ENCODE measurements at places on chromosomes 4 and X. TPM values are rescaled to one million over a fixed set of nuclear protein-coding genes. Genes with fewer than 3 reads are reported as not detected.

Gene AASDH
- 6.0 TPM for polyA plus RNA-seq

Gene CASK
- polyA plus RNA-seq = 15.9 TPM

GRCh38 chr4:11635342-11635741, 206.6 kb upstream of the HS3ST1 start:
- H3K36me3 ChIP-seq = no peaks in the 10 kb centered on the region
- H3K4me1 ChIP-seq = peaks cover 3% of the 10 kb centered on the region
- H3K27ac ChIP-seq = peak overlapping the region; percentile 58
- peak; percentile 67 for DNase-seq
- H3K27me3 ChIP-seq = no peaks in the 10 kb centered on the region
- no peak overlapping the region for H3K4me3 ChIP-seq

DNA sequence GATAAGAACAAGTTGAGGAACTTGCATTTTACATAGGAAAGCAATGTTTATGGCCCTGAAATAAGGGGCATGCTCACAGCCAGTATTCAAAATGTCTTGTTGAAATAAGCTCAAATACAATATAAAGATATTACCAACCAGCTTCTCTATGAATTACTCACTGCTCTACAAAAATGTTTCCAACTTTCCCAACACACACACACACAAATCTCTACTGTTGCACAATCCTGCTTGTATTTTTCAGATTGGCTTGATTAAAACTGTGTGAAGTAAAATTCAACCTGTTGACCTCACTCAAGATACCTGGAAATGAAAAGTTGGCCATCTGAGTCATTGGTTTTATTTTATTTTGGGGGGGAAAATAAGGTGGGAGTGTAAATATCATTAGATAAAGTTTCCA, 128.6 kb downstream of the CHIC2 start:
- H3K27me3 ChIP-seq = no peaks in the 10 kb centered on the region
- no peak for DNase-seq
- H3K4me1 ChIP-seq = no peaks in the 10 kb centered on the region

- no peak overlapping the region for H3K27ac ChIP-seq
- H3K4me3 ChIP-seq = peak overlapping the region; percentile 21
- H3K36me3 ChIP-seq = no peaks in the 10 kb centered on the region
- peak; percentile 36 for DNase-seq
Measured at GRCh38 chrX:1925053-1925481, 310.2 kb downstream of the ASMT start.

DNA sequence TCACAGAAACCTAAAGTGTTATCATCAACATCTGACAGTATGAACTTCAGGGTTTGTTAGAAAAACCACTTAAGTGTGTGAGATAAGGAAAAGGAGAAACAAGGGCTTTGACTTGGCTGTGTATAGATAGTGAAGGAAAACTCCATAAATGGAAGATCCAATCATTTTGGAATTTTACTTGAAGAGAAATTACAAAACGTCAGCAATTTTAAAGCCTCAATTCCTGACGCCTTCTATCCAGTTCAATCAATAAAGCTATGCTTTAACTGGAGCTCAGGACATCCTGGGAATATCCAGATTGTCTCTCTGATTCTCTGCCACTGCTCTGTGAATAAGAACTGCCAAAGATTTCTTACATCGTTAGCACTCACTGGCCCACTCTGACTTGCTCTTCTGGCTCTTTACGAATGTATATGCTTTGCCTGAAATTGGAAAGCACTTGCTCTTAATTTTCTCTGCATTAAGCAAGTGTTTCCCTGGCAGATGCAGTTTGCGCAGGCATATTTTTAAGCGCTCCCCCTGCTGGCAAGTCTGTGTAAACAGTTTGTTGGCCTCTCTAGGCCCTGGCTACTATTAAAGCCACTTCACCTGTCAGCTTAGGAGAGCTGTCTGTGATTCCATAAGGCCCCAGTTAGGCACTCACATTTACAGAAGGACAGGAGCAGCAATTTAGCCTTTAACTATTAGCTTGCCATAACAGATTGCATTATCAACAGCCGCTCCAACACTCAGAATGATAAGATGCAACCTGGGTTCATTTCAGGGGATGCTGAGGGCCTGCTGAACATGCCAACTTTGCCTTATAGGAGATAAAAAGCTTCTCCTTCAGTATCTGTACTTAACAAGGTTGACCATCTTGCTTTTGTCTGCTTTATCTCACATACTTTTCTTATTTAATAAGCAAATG, 251.4 kb upstream of the DDX53 start:
- no peaks in the 10 kb centered on the region for H3K36me3 ChIP-seq
- H3K27me3 ChIP-seq = no peaks in the 10 kb centered on the region
- no peak overlapping the region for H3K4me3 ChIP-seq
- no peak for DNase-seq
- H3K27ac ChIP-seq = no peak overlapping the region
- H3K4me1 ChIP-seq = no peaks in the 10 kb centered on the region

DNA sequence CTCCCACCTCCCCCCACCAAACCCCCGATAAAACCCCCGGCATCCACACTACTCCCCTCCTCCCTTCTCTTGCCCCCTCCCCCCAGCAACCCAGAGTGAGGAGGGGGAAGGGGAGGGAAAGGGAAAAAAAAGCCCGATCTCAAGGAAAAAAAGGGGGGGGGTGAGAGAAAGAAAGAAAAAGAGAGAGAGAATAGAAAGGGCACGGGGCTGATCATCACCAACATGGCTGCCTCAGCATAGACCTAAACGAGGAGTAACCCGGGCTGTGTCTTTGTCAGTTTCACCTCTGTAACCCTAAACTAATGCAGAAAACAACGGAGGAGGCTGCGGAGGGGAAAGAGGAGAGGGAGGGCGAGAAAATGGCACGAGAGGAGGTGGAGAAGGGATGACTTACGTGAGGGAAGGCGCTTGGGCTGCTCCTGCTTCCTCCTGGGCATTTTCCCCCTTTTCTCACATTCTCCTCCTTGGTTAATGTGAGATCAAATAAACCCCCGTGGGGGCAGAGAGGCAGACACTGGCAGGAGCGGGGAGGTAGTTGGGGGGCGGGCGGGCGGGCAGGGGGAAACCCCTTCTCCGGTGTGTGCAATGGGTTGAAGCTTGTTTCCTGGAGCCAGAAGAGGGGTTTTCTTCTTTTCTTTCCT, 532 bp downstream of the ZNF827 start:
- peak overlapping the region; percentile 98 for H3K4me3 ChIP-seq
- DNase-seq = peak; percentile 78
- H3K4me1 ChIP-seq = peaks cover 24% of the 10 kb centered on the region
- peak overlapping the region; percentile 87 for H3K27ac ChIP-seq

- no peaks in the 10 kb centered on the region for H3K4me1 ChIP-seq
- no peaks in the 10 kb centered on the region for H3K27me3 ChIP-seq
- no peak for DNase-seq
Measured at GRCh38 chr4:97123573-97123972, 1019.7 kb downstream of the STPG2 start.

GRCh38 chrX:148043271-148043855, 62.2 kb downstream of the FMR1NB start:
- no peaks in the 10 kb centered on the region for H3K27me3 ChIP-seq
- H3K27ac ChIP-seq = no peak overlapping the region
- no peaks in the 10 kb centered on the region for H3K4me1 ChIP-seq

Gene DDX60
- 6.4 TPM for polyA plus RNA-seq

DNA sequence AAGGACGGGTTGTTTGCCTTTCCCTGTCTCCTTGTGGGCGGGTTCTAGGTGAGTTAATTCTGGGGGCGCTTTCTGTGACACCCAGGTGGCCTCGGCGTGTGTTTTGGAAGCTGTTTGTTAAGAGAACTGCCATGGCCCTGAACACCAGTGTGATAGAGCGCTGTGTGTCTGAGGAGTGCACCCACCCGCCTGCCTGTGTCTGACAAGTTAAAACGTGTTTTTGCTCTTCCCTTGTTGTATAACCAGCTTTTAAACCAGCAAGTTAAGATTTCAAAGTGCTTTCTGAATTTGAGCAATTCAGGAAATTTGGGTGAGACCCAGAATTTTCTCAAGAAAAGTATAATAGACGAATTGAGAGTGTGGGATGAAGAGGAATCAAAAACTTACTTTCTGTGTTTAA, 55.2 kb upstream of the HGFAC start:
- H3K4me1 ChIP-seq = peaks cover 25% of the 10 kb centered on the region
- H3K27me3 ChIP-seq = no peaks in the 10 kb centered on the region
- no peak for DNase-seq

DNA sequence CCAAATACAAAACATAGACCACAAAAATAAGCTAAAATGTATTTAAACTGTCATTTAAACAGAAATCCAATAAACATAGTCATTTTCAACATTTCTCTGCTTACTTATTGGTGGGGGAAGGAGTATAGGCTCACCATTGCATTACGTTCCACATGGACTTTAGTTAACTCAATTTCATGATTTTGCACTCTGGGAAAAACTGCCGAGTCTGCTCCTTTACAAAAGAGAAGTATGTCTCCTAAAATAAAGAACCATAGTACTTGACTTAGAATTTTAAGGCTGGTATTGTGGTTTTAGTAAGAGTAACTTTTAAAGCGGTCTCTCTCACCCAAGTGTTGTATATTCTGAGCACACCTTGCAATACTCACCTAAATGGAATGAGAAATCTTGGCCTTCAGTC, 75.1 kb upstream of the MCF2 start:
- H3K36me3 ChIP-seq = peaks cover 8% of the 10 kb centered on the region
- no peak overlapping the region for H3K4me3 ChIP-seq
- H3K4me1 ChIP-seq = no peaks in the 10 kb centered on the region
- H3K27me3 ChIP-seq = no peaks in the 10 kb centered on the region
- H3K27ac ChIP-seq = no peak overlapping the region

- no peak overlapping the region for H3K4me3 ChIP-seq
- no peaks in the 10 kb centered on the region for H3K36me3 ChIP-seq
- H3K27ac ChIP-seq = no peak overlapping the region
- H3K4me1 ChIP-seq = no peaks in the 10 kb centered on the region
- DNase-seq = no peak
Measured at GRCh38 chr4:115489279-115489678, 375.9 kb upstream of the NDST4 start.

- no peak overlapping the region for H3K4me3 ChIP-seq
- no peak for DNase-seq
- H3K27ac ChIP-seq = peak overlapping the region; percentile 91
- H3K36me3 ChIP-seq = no peaks in the 10 kb centered on the region
- H3K27me3 ChIP-seq = no peaks in the 10 kb centered on the region
Measured at GRCh38 chrX:118872102-118872566, 48.5 kb downstream of the ZCCHC12 start.

Gene DUX4
- polyA plus RNA-seq = not detected

Gene MAGEB10
- not detected for polyA plus RNA-seq

Gene RHOXF2
- polyA plus RNA-seq = not detected

- H3K27me3 ChIP-seq = no peaks in the 10 kb centered on the region
- peak; percentile 89 for DNase-seq
- peaks cover 7% of the 10 kb centered on the region for H3K4me1 ChIP-seq
- no peak overlapping the region for H3K4me3 ChIP-seq
- no peaks in the 10 kb centered on the region for H3K36me3 ChIP-seq
Measured at GRCh38 chr4:184347251-184348239, 126.8 kb downstream of the IRF2 start.

GRCh38 chr4:116323606-116324005, 761.8 kb downstream of the TRAM1L1 start:
- DNase-seq = peak; percentile 34
- H3K27ac ChIP-seq = no peak overlapping the region
- no peaks in the 10 kb centered on the region for H3K36me3 ChIP-seq
- H3K4me1 ChIP-seq = no peaks in the 10 kb centered on the region
- H3K27me3 ChIP-seq = no peaks in the 10 kb centered on the region

DNA sequence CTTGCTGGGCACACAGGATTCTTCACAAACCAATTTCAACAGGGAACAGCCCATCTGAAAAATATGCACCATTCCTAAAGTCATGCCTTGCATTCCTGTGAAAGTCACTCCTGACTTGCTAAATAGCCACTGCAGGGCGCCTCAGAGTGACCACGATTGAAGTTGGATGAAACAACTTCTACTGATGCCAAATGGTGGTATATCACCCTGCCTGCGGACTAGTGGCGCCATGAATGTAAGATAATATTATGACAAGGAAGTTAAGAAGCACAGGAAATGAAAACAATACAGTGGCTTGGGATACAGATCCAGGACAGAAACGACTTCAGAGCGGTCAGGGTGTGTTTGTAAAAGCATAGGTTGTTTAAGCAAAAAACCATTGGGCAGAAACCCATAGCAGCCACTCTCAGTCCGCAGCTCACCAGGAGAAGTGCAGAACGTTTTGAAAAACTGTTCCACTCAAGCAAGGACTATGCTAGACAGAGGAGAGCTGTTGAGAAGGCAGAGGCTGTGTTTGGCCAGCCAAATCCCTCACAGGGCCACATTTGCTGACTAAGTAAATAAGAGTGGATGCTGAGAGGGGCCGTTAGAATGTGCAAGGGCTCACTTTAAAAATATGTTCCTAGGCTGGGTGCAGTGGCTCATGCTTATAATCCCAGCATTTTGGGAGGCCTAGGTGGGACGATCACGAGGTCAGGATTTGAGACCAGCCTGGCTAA, 250.4 kb downstream of the PTTG2 start:
- no peak overlapping the region for H3K4me3 ChIP-seq
- H3K27me3 ChIP-seq = no peaks in the 10 kb centered on the region
- no peaks in the 10 kb centered on the region for H3K36me3 ChIP-seq
- no peak overlapping the region for H3K27ac ChIP-seq
- H3K4me1 ChIP-seq = no peaks in the 10 kb centered on the region
- DNase-seq = no peak

GRCh38 chr4:110411574-110412011, 64.4 kb upstream of the ENPEP start:
- peak overlapping the region; percentile 57 for H3K4me3 ChIP-seq
- H3K27me3 ChIP-seq = no peaks in the 10 kb centered on the region
- no peaks in the 10 kb centered on the region for H3K36me3 ChIP-seq
- H3K27ac ChIP-seq = no peak overlapping the region

DNA sequence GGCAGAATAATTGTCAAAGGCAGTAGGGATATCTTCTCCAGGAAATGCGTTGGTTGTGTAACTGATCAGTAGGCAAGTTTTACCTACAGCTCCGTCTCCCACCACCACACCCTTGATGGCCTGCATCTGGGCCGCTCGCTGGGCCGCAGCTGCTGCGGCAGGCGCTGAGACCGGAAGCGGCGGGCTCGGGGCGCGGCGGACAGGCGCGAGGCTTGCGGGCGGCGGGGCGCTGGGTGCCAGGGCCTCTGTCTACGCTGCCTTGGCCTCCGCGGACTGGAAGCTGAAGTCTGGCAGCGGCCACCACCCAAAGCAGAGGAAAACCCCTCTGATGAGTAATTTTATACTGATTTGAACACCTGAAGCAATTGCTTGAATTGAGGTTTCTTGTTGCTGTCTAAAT, 124.2 kb upstream of the ZIC3 start:
- H3K4me1 ChIP-seq = no peaks in the 10 kb centered on the region
- no peak overlapping the region for H3K27ac ChIP-seq
- H3K36me3 ChIP-seq = no peaks in the 10 kb centered on the region
- DNase-seq = no peak
- H3K27me3 ChIP-seq = no peaks in the 10 kb centered on the region
- H3K4me3 ChIP-seq = no peak overlapping the region

Gene RRH
- polyA plus RNA-seq = 0.37 TPM

Gene SLITRK2
- 0.34 TPM for polyA plus RNA-seq

- H3K4me3 ChIP-seq = no peak overlapping the region
- no peak overlapping the region for H3K27ac ChIP-seq
- H3K4me1 ChIP-seq = no peaks in the 10 kb centered on the region
- DNase-seq = no peak
- H3K27me3 ChIP-seq = no peaks in the 10 kb centered on the region
Measured at GRCh38 chrX:150688911-150689451, 4.2 kb upstream of the MTMR1 start.

- H3K36me3 ChIP-seq = no peaks in the 10 kb centered on the region
- H3K4me1 ChIP-seq = no peaks in the 10 kb centered on the region
- H3K27ac ChIP-seq = no peak overlapping the region
Measured at GRCh38 chr4:101355767-101356702, 8.7 kb upstream of the PPP3CA start.

Gene ABCG2
- 1.5 TPM for polyA plus RNA-seq

Gene C1QTNF7
- polyA plus RNA-seq = 5.3 TPM

Gene UGT2A3
- 27.1 TPM for polyA plus RNA-seq

- H3K4me1 ChIP-seq = no peaks in the 10 kb centered on the region
- DNase-seq = peak; percentile 76
- no peak overlapping the region for H3K4me3 ChIP-seq
- no peak overlapping the region for H3K27ac ChIP-seq
Measured at GRCh38 chrX:109352066-109352588, 129.8 kb downstream of the GUCY2F start.

Gene WDR17
- 1.4 TPM for polyA plus RNA-seq

All from kidney (tissue), 22 donors.